NCI-H1436 (cell line): ENCODE measurements at places on chromosomes 3 and 15.

GRCh38 chr15:40108061-40108854 is 421 bp downstream of the BMF start:
- DNase-seq = no peak

DNA sequence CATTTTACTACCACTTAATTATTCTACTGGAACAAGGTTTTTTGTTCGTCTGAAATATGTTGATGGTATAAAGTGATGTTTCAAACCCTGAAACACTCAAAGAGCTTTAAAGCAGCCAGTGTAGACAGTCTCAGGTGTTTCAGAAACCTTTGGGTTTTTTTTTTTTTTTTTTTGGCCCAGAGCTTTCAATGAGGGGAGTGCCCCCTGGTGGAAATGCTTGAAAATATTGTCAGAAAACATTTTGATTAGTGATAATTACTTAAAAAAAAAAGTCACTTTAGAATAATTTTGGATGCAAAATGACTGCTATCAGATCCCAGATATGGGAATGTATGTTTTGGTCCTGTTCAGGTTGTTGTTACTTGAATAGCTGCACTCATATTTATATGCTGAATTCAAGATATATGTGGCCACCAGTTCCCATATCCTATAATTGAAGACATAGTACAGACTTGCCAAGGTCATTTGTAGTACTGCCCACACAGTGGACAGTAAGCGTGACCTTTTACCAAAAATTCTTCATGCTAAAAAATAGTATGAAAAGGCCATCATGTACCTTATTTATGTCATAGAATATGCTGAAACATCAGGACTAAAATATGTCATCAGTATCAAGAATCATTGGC is 35.9 kb downstream of the SATB1 start:
- DNase-seq = peak; percentile 10

GRCh38 chr3:140440446-140440845 is 237.4 kb upstream of the TRIM42 start:
- no peak for DNase-seq

GRCh38 chr3:34212175-34212574 is 413.7 kb downstream of the PDCD6IP start:
- DNase-seq = no peak

GRCh38 chr3:108036401-108036800 is 54.4 kb downstream of the CD47 start:
- no peak for DNase-seq

GRCh38 chr15:70580286-70580685 is 183.1 kb downstream of the UACA start:
- no peak for DNase-seq

GRCh38 chr15:70014860-70015490 is 82.7 kb downstream of the TLE3 start:
- DNase-seq = no peak

- no peak for DNase-seq
Measured at GRCh38 chr15:100468285-100468684, 60.5 kb downstream of the CERS3 start.

- DNase-seq = no peak
Measured at GRCh38 chr15:101013201-101013550, 94.0 kb downstream of the LRRK1 start.

DNA sequence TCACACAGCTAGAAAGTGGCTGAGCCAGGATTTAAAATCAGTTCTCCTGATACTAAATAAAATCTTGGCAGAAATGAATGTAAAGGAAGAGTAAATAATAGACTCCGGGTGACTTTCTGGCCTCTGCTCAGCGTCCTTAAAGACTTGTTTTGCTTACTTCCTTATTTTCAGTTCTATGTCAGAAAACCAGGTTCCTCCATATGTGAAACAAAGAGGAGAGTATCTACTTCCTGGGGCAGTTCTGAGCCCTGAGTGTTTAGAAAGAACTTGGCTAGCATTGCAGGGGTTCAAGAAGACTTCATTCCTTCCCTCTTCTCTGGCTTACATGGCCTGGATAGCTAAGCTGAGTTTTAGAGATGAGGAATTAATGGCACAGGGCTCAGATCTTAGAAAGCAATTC is 222.8 kb upstream of the TLE3 start:
- DNase-seq = no peak

DNA sequence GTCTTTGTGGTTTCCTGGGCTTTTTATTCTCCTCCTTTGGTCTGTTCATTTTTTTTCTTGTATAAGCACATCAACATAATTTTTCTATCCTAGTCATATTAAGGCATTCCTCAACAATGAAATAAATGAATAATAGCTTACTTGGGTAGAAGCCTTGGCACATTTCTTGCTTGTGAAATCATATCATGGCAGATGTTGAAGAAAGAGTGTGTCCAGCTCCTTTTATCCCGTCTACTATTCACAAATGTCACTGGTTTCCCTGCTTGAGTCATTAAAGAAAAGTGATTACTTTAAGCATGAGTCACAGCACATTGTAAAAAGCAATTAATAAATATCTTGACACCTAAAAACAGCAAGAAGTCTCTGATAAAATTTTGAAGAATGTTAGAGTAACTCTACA is 42.1 kb downstream of the MINAR1 start:
- no peak for DNase-seq

GRCh38 chr3:186663361-186664118 is 2.3 kb upstream of the HRG start:
- DNase-seq = no peak

- DNase-seq = no peak
Measured at GRCh38 chr15:34773013-34773412, 18.2 kb upstream of the GJD2 start.

DNA sequence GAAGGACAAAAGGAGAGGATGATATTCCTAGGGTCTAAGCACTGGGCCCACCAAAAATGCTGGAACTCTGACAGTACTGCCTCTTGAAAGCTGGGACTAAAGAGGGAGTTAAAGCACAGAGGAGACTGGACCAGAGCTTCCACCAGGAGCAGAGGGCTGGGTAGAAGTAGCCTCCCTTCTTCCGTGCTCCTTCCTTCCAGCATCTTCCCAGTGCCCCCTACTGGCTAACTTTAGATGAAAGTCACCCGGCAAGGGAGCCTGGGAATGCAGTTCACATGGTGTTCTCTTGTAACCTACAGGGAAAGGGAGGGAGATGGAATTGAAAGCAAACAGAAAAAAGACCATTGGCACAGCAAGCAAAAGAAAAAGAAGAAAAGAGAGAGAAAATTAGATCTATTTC is 106.1 kb upstream of the COL8A1 start:
- no peak for DNase-seq

- DNase-seq = no peak
Measured at GRCh38 chr3:112095731-112096130, 9.5 kb downstream of the C3orf52 start.

DNA sequence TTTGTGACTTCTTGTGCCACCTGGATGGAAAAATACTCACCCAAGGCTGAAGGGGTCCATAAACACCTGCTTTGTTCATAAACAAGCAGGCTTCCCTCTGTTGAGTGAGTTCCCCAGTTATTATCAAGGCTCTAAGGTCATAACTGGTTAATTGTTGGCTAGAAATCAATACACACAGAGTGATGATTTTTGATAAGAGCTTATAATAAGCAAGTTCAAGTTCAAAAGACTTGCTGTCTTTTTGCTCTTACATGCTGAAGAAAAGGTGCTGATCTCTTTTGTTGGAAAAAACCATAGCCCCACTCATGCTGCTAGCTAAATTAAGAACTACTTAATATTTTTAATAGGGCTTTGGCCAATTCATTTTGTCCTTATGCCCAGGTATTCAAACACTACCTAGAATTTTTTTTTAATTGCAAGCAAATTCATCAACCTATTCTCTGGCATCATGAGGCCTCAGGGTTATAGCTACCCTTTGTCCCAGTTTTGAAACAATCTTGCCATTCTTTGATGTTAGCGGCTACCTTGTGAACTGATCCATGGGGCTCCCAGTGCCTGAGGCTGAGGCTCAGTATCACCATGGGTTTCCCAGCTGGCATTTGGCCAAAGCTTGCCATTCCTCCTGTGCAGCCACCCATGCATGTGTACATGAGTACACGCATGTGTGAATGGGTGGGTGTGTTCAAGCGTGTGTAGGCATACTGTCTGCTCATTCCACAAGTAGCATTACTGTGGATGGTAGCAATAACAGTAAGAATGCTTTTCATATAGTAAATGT is 127.6 kb upstream of the LPP start:
- DNase-seq = no peak

GRCh38 chr15:77505556-77505955 is 84.9 kb downstream of the HMG20A start:
- DNase-seq = no peak

DNA sequence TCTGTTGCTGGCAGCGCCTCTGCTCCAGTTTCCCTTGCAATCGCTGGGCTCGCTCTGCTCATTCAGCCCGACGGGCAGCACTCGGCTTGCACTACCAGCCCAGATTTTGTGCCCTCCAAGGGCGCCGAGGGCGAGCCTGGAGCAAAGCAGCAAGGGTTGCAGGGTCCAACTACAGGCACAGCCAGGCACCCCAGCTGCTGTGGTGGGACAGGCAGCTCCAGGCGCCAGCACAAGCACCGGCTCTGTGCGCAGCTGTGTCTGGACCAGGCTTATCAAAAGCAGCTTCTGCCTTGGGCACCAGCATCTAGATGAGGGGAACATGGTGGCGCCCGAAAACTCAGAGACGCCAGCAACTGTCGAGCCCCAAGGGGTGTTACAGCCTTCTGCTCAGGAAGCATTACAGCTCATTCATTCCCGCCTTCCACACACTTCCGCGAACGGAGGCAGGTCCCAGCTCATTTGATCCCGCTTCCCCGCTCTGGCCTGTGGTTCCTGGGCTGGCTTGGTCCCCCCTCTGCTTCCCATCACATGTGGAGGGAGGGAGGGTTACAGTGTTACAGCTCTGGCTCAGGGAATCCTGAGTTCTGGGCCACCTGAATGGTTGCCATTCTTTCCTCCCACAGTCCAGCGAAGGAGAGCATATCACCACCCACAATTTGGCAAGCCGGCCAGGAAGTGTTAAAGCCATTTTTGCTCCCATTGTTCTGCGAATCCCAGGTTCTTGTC is 409.9 kb upstream of the ALCAM start:
- no peak for DNase-seq

DNA sequence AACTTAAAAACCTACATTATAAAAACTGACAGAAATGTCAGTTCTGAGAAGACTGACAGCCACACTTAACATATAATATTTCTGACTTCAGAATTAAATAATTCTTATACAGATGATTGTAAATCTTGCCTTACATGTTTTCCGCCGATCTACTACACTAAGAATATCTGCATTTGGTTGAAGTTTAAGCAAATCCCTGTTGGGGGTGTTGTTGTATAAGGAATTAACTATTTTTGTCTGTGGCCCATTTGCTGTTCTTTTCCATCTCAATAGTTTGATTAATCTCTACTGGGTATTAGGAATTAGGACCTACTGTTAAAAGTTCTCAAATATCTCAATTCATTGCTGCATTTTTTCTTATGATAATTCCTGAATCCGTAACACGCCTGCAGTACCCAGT is 838.3 kb upstream of the ROBO1 start:
- DNase-seq = no peak

GRCh38 chr15:23797747-23798446 is 110.8 kb upstream of the NDN start:
- peak; percentile 93 for DNase-seq

DNA sequence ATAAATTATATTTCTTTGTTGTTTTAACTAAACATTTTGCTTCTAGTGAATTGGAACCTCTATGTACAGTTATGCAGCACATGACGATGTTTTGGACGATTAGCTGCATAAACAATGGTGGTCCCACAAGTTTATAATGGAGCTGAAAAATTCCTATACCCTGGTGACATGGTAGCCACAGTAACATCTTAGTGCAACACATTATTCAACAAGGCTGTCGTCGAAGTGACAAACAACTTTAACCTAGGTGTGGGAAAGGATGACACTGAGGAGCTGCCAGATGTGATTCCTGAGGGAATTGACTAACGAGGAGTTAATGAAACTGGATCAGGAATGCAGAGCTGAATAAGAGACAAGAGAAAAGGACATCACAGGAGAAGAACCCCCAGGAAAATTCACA is 588.9 kb upstream of the EPHA6 start:
- no peak for DNase-seq
